ENCODE measurements at places on chromosomes 13 and 19.

DNA sequence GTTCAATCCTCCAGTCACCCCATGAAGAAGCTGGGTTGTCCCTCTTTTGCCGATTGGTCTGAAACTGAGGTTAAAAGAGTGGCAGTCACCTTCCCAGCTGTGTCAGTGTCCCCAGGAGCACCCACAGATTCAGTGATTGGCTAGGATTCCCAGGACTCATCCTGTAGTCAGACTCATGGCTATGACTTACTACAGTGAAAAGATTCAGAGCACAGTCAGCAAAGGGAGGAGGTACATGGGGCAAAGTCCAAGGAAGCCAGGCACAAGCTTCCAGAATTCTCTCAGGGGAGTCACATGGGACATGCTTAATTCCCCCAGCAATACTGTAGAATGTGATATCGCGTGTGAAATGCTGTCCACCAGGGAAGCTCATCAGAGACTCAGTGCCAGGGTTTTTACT lies 14.2 kb downstream of the ZNF473 start:
- no peak for DNase-seq

- no peak for DNase-seq
Measured at GRCh38 chr19:47417746-47418691, 1.3 kb downstream of the MEIS3 start.

- DNase-seq = no peak
Measured at GRCh38 chr13:67292886-67293285, 62.8 kb upstream of the PCDH9 start.

DNA sequence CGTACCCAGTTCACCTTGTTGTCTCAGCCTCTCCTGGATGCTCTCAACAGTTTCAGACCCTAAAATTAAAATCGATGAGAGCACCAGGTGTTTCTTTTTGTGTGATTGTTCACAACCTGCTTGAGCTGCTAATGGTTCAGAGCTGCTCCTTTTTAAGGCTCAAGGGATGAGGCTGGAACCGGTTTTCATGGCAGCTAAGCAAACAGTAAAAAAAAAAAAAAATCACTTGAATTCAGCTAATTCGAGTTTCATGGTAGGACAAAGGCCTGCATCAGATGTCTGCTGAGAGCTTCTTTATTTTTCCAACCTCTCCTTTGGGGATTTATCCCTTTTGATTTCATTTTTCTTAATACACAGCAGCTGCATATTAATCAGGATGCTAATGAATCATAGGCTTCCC lies 6.5 kb downstream of the SYCE2 start:
- no peak for DNase-seq

DNA sequence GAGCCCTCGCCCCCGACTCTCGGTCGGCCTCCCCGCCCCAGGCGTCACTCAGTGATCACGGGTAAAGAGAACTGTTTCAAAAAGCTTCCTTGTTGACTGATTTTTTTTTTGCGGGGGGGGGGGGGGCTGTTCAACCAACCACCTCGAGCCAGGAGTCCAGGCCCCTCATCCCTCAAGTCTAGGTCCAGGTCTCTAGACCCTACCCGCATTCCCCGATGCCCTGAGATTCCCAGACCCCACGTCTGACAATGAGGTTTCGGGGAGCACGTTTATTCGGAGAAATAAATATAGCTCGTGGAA lies 4.3 kb downstream of the HRC start:
- no peak for DNase-seq

DNA sequence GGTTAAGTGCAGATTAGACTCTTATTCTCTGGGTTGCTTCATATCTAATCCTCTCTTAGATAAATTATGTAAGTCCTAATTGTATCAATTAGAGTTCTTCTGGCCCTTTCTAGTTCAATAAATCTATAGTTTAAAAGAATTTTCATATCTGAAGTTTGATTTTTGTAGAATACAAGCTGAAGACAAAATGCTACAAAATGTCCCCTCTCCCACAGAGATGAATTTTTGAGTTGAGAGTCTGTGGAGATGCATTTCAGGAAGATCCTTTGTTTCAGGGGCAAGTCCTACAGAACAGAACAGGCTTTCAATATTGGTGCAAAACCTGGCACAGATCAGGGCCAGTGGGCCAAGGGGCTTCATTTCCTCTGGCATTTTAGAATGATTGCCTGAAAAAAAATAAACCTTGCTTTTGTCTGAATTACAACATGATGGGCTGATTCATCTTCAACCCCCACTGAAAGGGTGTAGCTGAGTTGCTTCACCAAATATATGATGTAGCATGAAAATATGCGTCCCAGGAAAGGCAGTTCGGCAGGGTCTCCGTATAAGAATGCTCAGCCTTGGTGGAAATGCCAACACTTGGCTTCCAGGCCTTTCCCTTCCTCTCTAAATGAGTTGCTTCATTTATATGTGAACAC lies 6.4 kb upstream of the IPO5 start:
- no peak for DNase-seq

- no peak for DNase-seq
Measured at GRCh38 chr19:16860118-16860517, 28.7 kb upstream of the F2RL3 start.

GRCh38 chr19:1037621-1038064 lies 2.3 kb upstream of the ABCA7 start:
- DNase-seq = no peak

DNA sequence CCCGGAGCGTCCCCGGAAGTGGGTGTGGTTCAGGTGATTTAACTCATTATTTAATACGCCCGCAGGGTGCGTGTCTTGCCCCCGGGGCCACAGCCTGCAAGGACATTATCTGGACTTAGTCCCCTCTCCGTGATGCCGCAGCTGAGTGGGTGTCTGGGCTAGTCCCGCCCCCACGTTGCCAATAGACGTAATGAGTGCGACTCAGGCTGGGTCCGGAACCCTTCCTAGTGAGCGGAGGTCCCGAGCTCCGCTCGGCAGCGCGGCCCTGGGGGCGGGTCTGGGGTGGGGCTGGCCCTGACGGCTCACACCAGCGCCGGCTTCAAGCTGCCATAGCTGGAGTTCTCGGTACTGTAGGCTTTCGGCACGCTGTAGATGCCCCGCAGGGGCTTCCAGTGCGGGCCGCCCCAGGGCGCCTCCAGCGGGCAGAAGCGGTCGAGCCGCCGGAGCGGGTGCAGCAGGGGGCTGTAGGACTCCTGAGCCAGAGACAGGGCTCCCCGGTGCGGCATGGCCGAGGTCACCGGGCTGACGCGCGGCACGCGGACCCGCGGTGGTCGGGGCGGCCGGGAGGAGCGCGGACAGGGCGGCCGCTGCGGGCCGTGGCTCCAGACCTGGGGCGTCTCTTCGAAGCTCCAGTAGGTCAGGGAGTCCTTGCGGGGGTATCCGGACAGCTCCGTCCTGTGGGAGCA lies 918 bp upstream of the LHB start:
- DNase-seq = no peak

DNA sequence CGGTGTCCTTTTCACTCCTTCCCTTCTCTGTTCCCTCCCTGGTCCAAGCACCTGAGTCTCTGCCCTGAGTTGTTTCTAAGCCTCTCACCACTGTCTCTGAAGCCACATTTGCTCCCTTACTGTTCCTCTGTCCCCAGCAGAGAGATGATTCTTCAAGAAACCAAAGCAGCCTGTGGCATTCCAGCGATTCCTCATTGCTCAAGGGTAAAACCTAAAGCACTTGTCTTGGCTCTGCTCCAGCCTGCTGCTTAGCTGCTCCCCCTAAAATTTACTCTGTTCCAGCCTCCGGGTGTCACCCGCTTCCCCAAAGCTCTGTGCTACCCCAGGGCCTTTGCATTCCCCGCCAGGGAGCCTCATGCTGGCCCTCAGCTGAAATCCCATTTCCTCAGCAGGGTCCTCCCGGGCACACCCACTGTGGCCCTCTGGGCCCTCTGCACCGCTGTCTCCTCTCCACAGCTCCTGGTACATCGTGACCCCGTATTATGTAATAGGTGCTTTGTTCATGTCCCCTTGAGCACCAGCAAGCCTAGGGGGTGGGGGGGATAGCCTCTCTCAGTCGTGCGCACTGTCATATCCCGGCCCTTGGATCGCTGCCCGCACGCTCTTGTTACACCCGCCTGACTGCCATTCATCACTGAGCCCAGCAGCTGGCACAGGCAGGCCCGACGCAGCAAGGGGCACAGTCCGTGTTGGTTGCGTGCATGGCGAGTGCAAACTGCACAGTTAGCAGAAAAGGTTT lies 15.8 kb downstream of the TECR start:
- DNase-seq = no peak

DNA sequence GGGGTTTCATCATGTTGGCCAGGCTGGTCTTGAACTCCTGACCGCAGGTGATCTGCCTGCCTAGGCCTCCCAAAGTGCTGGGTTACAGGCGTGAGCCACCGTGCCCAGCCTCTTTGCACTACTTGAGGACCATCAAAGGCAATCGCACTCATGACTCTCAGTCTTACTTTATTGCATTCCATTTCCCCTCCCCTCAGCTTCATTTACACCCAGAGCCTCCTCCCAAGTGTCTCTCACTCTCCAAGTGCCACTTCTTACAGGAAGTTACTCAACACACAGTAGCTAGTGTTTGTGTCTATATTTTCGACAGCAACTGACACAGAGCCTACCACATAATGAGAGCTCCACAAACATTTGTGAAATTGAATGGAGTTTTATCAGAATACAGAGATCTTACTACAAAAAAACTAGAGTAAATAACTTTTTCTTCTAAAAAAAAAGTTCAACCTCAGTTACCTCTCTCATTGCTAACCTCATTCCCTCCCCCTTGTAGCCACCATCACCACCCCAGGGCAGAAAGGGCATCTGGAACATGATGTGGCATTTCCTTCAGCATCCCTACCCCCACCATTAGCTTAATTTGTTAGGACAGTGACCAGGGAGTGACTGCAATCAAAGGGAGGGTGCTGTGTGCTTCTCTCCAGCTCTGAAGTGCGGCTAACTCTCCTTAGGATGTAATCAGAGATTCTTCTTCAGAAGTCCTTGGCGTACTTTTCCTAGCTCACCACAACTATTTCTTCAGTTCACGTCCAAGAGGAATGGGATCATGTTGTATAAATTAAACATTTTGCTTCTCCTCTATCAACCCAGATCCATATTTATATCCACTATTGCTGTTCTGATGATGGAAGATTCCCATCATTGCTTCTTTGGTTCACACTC lies 17.0 kb upstream of the RUBCNL start:
- DNase-seq = no peak

DNA sequence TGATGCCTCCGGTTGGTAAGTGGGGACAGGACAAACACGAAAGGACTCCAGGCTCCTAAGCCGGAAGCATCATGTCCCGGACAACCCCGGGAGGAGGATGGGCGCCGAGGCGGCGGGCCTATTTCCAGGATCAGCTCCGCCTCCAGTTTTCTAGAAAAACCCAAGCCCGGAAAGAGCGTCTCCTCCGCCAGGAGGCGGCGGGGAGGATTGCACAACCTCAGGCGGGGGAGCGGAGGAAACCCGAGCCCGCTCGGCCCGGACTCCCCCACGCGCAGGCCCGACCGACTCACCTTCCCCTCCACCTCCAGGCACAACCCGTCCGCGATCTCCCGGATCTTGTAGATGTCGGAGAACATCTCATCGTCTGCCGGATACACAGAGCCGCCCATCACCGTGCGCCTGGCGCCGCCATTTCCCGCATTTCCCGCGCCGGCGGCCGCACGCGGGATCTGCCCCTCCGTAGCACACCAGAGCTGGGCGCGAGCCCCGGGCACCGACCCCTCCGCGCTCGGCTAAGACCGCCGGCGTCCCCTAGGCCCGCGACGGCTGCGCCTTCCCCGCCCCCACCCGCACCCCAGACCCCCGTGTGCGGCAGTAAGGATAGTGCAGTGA lies 455 bp downstream of the TPT1 start:
- peak; percentile 60 for DNase-seq

- DNase-seq = no peak
Measured at GRCh38 chr19:10420444-10421239, at the start of gene PDE4A. Gene PDE4A, plus strand, starts transcription at chr19:10420538. Its CDS starts 227 bp downstream, at chr19:10420765.

GRCh38 chr13:24033527-24034302 lies 126.8 kb upstream of the SPATA13 start:
- no peak for DNase-seq

All from activated CD8-positive, alpha-beta memory T cell treated with anti-CD3 and anti-CD28 coated beads for 48 hours (primary cell).